Activated CD4-positive, alpha-beta T cell treated with anti-CD3 and anti-CD28 coated beads, Interleukin-10, Interleukin-2, amounts not matched to agents 100 ng/mL and 50 ng/mL, durations not matched to agents 16 hours and 8 hours (primary cell): ENCODE measurements at places on chromosomes 11 and 22.

DNA sequence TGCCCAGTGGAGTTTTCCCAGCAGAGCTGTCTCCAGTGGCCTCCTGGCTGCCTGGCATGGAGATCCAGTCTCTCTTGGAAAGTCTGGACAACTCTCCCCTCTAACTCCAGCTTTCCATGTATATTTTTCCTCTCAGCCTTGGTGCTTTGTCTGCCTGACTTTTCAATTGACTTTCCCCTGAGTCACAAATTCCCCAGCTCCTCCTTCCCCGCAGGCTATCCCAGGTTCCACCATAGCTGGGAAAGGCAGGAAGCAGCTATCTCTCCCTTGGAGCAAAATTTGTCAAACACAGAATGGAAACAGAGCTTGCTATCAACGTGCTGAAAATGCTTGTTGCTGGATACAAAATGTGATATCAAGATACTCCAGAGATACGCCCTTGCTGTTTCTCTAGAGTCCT, 384.8 kb downstream of the TMEM135 start:
- no peak for DNase-seq

DNA sequence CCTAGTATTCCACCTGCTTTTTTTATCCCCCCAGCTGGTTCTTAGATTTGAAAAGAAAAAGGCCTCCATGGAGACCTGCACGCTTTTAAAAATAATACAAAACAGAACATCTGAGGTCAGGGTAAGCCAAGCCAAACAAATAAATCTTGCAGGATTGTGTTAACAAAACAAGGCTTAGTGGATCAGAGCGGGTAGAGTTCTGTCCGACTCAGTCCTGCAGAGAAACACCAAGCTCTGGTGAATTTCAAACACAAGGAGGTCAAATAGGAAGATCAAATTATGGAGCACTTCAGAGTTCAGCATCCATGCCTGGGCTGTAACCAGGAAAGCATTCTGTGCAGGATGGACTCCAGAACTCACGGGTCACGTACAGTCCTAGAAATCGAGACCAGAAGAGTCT, 86.9 kb downstream of the SYN3 start:
- no peak for DNase-seq

DNA sequence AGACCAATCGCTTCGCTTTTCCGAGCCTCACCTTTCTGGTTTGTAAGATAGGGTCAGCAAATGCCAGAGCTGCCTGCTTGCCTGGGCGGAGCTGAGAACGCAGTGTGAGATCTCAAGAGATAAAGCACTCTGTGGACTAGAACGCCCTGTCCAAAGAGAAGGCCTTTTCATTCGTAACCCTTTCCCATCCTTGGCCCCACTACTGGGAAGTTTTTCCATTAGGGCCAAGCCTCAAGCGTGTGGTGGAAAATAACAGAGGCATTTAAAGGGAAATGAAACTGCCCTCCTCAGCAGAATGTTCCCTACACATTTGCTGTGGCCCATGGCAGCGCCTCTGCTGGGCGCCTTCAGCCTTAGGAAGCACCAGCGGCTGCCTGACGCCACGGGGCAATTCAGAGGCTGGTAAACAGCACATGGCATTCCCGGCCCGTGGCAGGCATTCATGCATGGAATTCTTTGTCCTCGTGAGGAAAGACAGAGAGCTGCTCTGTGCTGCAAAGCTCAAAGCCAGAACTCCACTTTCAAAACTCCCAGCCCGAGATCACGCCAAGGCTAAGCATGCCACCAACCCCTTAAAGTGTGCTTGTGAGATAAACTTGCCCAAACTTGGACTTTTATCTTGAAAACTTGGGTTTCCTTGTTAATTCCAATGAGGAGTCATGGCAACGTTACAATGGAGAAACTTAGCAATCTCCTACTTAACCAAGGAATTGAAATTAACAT, 38.1 kb downstream of the AHNAK start:
- no peak for DNase-seq

DNA sequence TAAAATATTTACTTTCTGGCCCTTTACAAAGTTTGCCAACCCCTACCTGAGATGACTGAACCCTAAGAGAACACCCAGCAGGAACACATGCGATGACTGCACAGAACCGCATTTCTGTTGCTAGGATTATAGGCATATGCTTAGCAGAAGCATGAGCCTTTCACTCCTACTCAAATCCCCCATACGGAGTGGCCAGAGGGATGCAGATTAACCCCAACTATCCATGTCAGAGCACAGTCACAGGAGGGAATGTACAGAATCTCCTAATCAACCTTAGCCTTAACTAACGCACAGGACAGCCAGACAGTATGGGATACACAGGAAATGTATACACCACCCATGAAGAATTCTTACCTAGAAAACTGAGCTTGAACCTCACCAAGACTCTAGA, 6.2 kb downstream of the HPS4 start:
- peak; percentile 28 for DNase-seq

- DNase-seq, result no peak
These were observed 47.5 kb downstream of the HORMAD2 start for GRCh38 chr22:30127749-30128166.

- no peak for DNase-seq
These were observed 24.7 kb upstream of the SLN start for GRCh38 chr11:107736546-107736945.

- no peak for DNase-seq
These were observed 35.3 kb upstream of the KIRREL3 start for GRCh38 chr11:127035824-127036223.
